ENCODE measurements at places on chromosomes 5 and 9.
A peak's percentile ranks its signal among the peaks of the same experiment; 100 is the strongest.

GRCh38 chr9:95584176-95584575 is 67.4 kb upstream of the PTCH1 start:
- no peak for DNase-seq

- DNase-seq, result no peak
Measured at GRCh38 chr9:15824310-15824709, 271.5 kb downstream of the CCDC171 start.

DNA sequence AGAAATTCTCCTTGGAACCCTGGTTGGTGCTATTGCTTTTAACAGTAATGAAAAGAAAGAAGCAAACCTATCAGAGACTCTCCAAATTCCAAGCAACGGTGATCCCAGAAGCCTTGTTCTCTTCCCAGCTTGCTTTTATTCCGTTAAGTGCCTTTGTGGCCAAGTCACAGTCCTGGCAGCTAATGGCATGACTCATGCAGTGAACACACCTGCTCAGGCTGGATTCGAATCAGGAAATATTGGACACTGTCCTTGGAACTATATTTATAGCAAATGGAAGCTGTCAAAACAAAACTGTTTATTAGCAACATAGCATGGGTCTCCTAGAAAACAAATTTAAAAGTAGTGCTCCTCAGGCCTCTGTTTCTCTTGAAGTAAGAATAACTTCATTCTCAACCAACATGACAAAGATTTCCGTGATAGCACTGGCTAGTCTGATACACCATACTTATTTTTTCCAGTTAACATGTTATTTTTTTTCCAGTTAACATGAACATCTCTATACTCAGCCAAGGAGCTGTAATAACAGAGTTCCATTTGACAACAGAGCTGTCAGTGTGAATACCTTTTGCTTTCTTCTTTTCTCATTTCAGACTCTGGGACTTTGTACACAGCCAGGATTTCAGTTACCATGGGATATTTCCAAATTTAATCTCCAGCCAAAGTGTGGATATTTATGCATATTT is 502.4 kb downstream of the GADD45G start:
- no peak for DNase-seq

GRCh38 chr9:123048748-123049147 is 15.3 kb downstream of the GPR21 start:
- DNase-seq, result no peak

GRCh38 chr9:1492156-1492555 is 442.0 kb downstream of the DMRT2 start:
- DNase-seq, result no peak

DNA sequence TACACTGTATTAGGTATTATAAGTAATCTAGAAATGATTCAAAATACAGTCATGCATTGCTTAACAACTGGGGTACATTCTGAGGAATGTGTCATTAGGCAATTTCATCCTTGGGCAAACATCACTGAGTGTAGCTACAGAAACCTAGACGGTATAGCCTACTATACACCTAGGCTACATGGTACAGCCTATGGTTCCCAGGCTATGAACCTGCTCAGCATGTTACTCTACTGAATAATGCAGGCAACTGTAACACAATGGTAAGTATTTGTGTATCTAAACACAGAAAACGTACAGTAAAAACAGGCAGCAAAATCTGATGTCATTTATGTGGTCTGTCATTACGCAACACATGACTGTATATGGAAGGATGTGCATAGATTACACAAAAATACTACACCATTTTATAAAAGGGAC is 96.8 kb downstream of the RAPGEF6 start:
- DNase-seq, result no peak

DNA sequence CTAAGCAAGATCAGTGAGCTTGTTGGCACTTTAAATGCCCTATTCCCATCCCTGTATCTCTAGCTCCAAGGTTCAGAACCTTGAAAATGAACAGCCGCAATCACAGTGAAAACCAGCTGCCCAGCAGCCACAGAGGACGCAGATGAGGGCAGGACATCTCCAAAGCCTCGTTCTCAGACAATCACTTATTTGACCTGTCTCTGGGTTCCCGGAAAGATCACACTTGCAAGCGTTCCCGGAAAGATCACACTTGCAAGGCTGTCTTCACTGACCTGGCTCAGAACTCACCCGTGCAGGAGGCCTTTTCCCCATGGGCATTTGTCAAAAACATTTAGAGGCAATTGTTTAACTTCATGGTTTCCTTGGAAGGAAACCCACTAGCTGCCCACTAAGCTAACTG is 25.7 kb downstream of the IPPK start:
- DNase-seq, result no peak

- no peak for DNase-seq
Measured at GRCh38 chr5:50553560-50553984, 112.5 kb upstream of the EMB start.

DNA sequence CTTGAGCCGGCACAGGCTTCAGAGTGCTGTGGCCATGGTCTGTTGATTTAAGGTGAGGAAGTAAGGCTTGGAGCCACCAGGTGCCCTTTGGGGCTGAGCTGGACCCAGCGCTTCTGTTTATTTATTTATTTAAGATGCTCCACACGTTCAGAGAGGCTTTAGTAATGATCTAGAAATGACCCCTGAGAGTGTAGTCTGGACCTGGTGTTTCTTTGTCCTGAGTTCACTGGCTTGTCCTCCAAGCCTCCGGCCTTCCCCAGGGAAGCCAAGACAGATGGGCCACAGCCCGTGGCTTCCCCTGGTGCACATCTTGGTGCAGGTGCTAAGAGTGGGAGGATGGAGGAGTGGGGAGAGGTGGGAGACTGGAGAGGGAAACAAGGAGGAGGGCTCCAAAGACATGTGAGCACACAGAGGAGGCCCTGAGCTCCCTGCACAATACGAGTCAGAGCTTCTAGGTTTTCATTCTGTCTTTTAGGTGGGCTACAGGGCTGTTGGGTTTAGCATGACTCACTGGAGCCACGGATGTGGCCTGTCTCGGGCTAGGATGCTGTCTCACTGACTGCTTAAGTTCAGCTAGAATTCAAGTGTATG is 56.9 kb downstream of the AHRR start:
- no peak for DNase-seq

- no peak for DNase-seq
Measured at GRCh38 chr5:108818613-108819272, 71.0 kb downstream of the FER start.

- no peak for DNase-seq
Measured at GRCh38 chr5:1502046-1502736, 21.6 kb downstream of the LPCAT1 start.

DNA sequence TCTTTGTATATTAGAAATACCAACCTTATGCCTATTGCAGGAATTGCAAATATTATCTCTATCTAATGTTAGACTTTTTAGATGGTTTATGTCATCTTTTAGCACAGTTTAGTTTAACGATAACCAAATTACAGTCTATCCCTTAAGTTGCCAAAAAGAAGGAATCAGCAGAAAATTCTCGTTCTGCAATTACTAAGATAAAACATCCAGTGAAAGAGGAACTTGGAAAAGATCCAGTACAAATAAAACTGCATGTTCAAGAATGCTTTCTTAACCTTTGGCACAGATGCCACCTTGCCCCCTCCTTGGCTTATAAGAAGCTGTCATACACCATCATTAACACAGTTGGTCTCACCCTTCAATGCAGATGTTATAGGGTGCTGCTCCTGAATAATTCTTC is 124.0 kb downstream of the SEMA5A start:
- peak; percentile 69 for DNase-seq

- DNase-seq, result no peak
Measured at GRCh38 chr9:21968331-21969010, 25.7 kb downstream of the CDKN2A start.

DNA sequence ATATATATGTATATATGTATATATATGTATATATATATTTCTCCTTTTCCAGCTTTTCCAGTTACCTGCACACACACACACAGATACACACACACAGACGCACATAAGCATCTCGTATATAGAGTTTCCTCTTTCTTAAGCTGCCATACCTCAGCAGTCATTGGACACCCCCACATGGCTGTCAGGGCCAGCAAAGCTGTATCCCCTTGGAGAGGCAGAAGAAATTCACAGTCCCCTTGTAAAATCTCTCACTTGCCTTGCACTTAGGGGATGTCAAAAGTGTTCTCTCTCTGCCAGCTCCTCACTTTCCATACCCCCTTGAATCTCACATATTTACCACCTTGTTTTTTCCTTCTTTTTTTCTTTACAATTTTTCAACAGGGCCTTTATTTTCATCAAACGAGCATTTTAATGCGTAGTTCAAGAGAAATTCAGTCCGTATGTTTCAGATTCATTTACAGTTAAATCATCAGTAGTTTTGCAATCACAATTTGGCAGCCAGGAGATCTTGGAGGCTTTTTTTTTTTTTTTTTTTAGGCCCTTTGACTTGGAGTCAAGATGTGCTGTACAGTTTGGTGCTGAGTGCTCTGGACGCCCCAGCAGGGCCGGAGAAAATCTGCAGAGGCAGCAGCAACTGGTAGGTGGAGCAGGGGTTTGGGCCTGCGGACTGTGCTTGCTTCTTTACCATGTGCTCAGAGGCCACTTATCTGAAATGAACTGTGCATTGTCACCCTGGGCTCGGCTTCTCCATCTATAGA is 244.9 kb upstream of the KLF4 start:
- DNase-seq, result no peak

- no peak for DNase-seq
Measured at GRCh38 chr9:826500-827280, 14.8 kb upstream of the DMRT1 start.

GRCh38 chr5:107705402-107706014 is 34.8 kb upstream of the EFNA5 start:
- no peak for DNase-seq

- DNase-seq, result no peak
Measured at GRCh38 chr5:60673334-60673733, 26.6 kb downstream of the DEPDC1B start.

DNA sequence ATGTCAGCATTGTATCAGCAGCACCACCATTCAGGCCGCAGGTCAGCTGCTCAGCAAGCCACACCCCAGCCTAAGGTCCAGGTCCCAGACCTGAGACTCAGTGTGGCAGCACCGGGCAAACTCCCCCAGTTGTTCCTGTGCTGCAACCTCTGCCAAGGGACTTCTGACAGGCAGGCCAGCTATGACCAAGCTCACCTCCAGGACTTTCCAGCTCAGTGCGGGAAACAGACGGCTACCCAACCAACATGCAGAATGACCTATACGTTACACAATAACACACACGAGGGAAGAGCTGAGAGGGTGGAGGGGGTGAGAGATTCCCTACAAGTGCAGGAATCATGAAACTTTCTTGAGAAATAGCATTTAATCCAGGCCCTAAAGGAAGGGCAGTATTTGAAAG is 143.7 kb downstream of the FSTL4 start:
- no peak for DNase-seq

- no peak for DNase-seq
Measured at GRCh38 chr9:75010570-75010969, 17.5 kb downstream of the CARNMT1 start.

DNA sequence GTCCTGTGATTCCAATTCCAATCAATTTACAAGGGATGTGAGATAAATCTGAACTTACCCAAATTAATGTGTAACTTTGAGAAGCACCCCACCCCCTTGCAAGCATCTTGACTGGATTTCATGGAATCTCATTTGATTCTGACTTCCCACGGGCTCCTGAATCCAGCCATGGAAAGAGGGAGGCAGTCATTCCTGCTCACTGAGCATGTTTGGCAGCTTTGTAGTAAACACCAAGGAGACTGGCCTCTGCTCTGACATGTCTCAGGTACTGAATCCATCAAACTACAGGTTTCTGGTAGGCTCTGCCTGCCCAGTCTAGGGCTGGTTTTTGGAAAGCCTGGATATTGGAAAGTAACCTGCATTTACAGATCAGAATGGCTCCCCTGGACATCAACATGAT is 357.6 kb downstream of the ARHGEF28 start:
- no peak for DNase-seq

DNA sequence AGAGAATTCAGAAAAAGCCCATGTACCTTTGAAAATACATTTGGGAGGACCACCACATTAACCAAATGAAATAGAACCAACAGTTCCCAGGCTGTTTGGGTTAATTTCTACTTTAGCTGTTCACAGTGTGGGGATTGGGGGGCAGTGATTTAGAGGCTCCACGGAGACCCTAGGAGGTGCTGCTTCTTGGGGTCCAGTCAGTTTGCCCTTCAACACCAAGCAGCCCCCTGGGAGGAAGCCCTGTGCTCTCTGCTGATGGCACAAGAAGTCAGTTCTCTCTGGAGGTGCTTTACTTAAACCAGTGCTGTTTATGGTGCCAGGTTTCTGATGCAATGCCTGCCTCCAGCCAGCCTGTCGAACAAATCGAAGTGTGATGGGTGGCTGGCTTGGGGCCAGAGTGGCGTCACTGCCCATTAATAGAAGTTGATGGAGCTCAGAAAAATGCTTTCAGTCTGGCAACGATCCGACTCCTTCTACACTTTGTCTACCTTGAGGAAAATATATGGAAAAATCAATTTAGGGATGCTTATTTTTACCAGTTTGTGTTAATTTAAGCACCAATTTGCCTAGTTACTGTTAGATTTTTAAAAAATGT is 134.0 kb downstream of the SNX18 start:
- DNase-seq, result peak; percentile 95

GRCh38 chr9:34709196-34709978 is 549 bp downstream of the CCL21 start:
- DNase-seq, result no peak

GRCh38 chr9:116468793-116469527 is 218.1 kb upstream of the TRIM32 start:
- no peak for DNase-seq

DNA sequence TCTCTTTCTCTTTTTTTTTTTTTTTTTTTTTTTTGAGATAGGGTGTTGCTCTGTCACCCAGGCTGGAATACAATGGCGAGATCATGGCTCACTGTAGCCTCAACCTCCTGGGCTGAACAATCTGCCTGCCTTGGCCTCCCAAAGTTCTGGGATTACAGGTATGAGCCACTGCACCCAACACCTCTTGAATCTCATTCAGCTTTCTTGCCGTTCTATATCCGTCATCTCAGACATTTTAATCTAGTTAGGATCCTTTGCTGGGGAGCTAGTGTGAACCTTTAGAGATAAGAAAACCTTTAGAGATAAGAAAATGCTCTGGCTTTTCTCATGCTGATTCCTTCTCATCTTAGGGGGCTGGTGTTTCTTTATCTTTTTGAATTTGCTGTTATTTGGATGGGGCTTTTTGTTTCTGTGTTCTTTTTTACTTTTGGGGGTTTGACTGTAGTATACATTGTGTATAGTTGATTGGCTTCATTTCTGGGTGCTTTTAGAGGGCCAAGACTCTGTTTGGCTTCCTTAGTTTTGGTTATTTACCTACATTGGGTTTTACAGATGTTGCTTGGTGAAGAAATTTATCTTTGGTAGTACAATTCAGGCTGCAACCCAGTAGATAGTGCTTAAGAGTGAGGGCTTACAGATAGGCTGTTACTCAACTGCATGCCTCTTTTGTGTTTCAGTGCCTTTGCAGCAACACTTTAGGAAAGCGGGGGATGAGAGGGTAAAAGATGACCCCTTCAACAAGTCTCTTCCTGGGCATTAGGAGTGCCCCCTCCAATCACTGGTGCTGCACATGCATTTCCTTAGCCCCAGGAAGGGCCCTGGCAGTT is 41.9 kb upstream of the SLC36A1 start:
- no peak for DNase-seq
